ENCODE measurements at places on chromosomes 2 and 18.

DNA sequence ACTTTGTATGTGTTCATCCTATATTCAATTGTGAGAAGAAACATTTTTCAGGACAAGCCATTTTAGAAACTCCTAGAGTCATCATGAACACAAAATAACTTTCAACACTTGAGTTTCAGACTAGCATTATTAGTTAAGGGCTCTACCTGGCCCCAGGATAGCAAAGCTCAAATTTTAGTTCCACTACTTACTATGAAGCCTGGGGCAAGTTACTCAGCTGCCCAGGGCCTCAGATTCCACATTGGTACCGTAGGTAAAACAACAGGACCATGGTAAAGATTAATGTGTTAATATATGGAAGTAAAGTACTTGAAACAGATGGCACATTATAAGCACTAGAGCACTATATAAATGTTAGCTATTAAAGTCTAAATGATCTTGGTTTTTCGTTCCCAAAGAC, 19.4 kb downstream of the MPPE1 start:
- no peak for DNase-seq

- DNase-seq = no peak
These were observed 248.6 kb downstream of the NR4A2 start for GRCh38 chr2:156083763-156084493.

GRCh38 chr2:167581961-167582574, 665.3 kb downstream of the STK39 start:
- DNase-seq = no peak

GRCh38 chr2:127620866-127621265, 25.1 kb upstream of the GPR17 start:
- DNase-seq = peak; percentile 50

GRCh38 chr18:8802017-8802672, 96.8 kb downstream of the MTCL1 start:
- no peak for DNase-seq

GRCh38 chr2:48946449-48947048, 191.0 kb upstream of the LHCGR start:
- DNase-seq = peak; percentile 58

DNA sequence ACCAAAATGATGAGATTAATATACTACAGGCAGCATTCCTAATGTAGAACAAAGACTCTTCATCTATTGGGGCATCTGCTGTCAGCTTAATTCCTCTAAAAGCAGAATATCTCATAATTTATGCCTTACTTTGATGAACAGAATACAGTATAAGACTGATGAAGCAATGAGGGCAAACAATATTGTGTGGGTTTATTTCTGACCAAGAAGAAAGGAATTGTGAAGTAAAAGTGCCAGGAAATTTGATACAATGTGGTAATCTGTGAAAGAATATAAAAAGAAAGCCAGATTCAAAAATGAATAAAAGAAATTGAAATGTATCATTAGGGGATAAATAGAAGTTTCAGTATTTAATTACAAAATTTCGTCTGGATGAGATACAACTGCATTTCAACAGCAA, 78.8 kb upstream of the TTC21B start:
- DNase-seq = no peak

DNA sequence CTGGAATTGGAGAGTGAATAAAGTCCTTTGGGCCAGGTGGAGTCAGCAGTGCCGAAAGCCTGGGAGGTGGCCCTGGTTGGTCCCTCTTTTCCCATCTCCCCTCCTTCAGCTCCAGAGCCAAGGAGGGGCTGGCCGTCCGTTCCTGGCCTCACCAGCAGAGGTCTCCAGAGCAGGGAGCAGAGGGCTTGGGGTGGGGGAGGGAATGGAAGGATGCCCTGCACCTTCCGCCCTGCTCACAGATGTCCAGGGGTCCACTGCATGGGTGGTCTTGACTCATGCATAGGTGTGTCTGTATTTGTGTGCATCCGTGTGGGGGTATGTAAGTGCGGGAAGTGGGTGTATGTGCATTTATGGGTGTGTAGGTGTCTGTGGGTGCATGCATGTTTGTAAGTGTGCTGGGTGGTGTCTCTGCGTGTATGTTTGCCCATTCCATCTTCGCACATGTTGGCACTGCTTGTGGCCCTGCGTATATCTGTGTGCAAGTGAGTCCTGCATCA, 201.8 kb downstream of the ZFP36L2 start:
- DNase-seq = peak; percentile 78

GRCh38 chr18:43341014-43341413, 63.7 kb upstream of the SYT4 start:
- no peak for DNase-seq

GRCh38 chr18:61742565-61743429, 150.0 kb downstream of the RNF152 start:
- peak; percentile 27 for DNase-seq

DNA sequence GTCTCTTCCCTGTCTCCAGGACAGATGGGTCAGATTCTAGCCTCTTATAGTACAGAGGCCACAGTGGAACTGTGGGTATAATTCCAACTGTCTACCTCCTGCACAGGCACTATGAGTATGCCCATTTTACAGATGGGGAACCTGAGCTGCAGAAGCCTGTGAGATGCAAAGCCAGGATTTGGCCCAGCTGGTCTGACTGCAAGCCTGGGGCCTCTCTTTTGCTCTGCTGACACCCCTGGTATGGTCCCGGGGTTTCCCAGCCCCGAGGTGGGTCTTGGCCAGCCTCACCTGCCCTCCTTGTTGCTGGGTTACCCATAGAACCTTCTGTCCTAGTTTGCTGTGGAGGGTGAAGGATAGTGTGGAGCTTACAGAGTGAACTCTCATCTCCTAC, 9.8 kb downstream of the HS6ST1 start:
- no peak for DNase-seq

- no peak for DNase-seq
These were observed 52.5 kb downstream of the SDC1 start for GRCh38 chr2:20172273-20173055.

- no peak for DNase-seq
These were observed 611.2 kb upstream of the PIK3C3 start for GRCh38 chr18:41343808-41344207.

GRCh38 chr18:25561918-25562317, 210.0 kb upstream of the ZNF521 start:
- no peak for DNase-seq

DNA sequence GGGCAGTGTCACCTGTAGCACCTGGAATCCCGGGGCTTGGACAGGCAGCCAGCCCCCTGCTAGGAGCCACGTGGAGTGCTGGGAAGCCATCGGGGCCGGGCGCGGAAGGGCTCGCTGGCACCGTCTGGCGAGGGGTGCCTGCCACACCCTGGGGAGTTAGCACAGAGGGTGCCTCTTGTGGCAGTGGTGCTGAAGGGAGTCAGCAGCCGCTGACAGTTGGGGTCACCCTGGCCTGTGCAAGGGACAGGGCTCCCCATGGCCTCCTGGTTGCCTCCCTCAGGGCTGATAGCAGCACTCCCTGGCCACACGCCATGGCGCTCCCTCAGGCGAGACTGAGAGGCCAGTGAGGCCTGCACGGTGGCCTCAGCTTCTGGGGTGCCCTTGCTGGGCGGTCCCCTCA, 13.9 kb upstream of the D2HGDH start:
- DNase-seq = no peak

GRCh38 chr18:54557958-54558357, 33.1 kb upstream of the DYNAP start:
- no peak for DNase-seq

- DNase-seq = peak; percentile 36
These were observed 13.3 kb downstream of the ARHGAP25 start for GRCh38 chr2:68747900-68748299.

- DNase-seq = no peak
These were observed 5.4 kb upstream of the POLI start for GRCh38 chr18:54263904-54264336.

DNA sequence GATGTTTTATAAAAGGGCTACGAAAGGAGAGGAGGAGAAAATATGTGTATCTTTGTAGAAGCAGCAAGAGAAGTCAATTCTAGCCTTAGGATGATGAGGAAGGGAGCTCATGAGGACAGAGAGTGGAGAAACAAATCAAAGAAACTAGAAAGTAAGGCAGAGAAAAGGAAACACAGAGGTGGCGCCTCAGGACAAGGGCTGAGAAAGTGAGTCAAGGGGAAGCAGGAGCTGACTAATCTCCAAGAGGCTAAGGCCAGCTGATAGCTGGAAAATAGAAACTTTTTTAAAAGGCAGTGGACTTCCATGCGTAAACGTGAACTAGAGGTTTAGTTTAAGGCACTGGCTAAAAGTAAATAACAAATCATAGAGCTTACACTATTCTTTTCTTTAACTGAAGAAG, 173.3 kb downstream of the ANKRD44 start:
- DNase-seq = peak; percentile 21

DNA sequence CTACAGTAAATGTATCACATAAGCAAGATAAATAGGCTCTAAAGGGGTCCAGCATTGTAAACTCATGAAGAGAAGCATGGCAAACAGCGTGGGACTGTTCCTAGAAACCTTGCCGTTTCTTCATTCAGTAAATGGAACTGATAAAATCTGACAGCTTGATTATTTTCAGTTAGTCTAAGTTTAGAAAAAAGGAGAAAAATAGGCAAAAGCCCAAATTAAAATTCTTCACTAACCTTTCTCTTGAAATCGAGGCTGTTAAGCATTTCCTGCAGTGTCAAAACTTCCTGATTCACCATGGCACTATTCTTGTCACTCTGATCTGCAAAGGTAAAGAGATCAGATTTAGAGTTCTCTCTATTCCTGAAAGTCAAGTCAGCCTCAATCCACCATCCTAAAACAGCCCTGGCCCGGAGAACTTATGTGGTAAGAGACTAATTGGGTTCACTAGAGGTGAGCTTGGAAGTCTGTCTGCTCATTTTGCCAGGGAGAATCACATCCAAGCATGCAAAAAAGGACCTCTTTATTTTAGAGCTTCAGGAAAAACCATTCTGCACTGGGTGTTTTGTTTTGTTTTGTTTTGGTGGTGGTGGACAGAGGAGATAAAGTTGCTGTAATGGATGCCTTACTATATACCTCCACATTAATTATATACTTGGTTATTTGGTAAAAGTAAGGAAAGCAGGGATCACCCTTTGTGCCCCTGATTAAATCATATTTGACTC, 52.4 kb upstream of the STAT1 start:
- no peak for DNase-seq

DNA sequence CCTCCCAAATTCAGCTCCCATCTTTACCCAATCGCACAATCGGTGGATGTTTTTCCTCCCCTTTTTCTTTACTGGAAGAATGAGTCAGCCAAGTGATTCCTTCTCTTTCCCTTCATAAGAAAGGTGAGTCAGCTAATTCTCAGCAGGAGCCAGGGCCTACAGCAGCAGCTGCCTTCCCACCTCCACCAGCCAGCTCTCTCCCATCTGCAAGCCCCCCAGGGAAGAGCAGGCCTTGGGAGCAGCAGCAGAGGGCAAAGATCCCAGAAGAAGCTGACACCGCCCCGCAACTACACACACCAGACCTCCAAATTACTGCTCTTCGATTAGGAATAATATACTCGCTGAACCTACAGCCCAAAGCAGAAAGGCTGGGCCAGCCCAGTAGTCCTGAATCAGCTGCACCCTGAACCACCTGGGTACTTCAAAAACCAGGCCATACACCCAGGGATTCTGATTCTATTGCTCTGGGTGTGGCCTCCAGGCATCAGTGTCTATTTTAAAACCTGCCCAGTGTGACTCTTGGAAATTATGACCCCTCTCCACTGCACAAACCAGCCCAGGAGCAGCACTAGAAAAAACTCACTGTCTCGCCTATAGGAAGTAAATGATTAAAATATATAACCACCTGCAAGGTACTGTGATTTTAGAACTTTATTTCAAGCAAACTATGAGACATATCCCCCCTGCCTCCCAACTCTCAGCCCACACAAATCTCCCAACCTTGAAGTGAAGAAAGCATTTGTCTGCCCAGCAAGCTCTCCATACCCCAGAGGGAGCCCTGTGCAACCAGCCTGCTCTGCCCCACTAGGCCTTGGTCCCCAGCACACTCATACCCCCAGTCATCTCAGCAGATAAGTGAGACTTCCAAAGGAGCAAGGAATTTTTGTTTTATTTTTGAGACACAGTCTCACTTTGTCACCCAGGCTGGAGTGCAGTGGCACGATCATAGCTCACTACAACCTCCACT, 7.3 kb downstream of the SFXN5 start:
- DNase-seq = no peak

- no peak for DNase-seq
These were observed 71.8 kb upstream of the DAPL1 start for GRCh38 chr2:158723181-158723838.

GRCh38 chr2:130380096-130380934, 24.5 kb downstream of the PTPN18 start:
- no peak for DNase-seq

Measured in suppressor macrophage (primary cell).